ENCODE measurements at places on chromosomes 6 and 20. TPM values are rescaled to one million over a fixed set of nuclear protein-coding genes. Genes with fewer than 3 reads are reported as not detected.

Gene SNAP91
- total RNA-seq, result 2.0 TPM

Gene NFATC2
- total RNA-seq, result 3.7 TPM

Gene SH3BGRL2
- 8.1 TPM for total RNA-seq

Gene HSPA12B
- 5.9 TPM for total RNA-seq

Gene LY6G6F
- not detected for total RNA-seq

Gene FBXO5
- 7.1 TPM for total RNA-seq

Gene DEFB132
- total RNA-seq, result not detected

GRCh38 chr6:70033781-70034180 lies 167.4 kb downstream of the COL19A1 start:
- DNase-seq, result no peak

- DNase-seq, result no peak
These were observed 238.9 kb downstream of the ERMARD start for GRCh38 chr6:169990095-169991030.

DNA sequence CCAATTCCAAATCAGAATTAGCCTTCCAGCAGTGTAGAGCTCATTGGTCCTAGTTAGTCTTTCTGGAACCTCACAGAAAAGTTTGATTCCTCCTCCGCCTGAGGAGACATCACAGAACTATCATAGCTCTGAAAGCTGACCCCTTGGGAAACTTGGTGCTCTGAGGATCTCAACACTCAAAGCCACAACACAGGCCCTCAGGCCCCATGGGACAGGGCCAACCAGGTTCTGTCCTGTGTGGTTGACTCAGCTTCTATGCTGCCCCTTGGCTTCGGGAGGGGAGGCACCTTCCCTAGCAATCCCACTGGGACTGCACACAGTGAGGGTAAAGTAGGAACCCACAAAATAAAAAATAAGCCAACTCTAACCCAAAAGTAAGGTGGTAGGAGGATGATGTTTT lies 237.5 kb upstream of the ECI2 start:
- DNase-seq, result no peak

DNA sequence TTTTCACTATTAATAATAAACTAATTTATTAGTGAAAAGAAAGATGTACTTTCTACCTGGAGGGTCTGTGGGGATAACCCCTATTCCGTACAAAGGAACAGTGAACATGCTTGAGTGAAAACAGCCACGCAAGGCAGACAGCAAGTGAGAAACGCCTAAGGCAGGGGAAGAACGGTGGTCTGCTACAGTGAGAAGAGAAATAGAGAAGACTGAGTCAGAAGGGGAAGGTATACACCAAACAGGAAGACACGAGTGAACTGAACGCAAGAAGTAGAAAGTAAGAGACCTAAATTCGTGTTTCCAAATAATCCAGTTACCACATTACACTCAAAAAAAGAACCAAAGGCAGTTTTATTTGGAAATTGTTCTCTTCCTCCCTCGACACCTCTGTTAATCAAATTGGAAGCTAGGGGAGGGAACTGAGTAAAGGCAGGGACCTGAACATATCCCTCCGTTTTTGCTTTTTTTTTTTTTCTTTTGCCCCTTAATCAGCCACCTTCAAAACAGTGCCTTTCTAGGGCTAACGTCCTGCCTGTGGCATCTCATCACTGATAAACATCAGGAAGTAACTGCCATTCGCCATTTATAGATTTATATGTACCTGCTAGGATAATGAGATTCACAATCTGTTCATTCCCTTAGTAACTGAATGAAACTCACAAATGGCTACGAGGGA lies 48.9 kb downstream of the ATXN1 start:
- DNase-seq, result no peak

DNA sequence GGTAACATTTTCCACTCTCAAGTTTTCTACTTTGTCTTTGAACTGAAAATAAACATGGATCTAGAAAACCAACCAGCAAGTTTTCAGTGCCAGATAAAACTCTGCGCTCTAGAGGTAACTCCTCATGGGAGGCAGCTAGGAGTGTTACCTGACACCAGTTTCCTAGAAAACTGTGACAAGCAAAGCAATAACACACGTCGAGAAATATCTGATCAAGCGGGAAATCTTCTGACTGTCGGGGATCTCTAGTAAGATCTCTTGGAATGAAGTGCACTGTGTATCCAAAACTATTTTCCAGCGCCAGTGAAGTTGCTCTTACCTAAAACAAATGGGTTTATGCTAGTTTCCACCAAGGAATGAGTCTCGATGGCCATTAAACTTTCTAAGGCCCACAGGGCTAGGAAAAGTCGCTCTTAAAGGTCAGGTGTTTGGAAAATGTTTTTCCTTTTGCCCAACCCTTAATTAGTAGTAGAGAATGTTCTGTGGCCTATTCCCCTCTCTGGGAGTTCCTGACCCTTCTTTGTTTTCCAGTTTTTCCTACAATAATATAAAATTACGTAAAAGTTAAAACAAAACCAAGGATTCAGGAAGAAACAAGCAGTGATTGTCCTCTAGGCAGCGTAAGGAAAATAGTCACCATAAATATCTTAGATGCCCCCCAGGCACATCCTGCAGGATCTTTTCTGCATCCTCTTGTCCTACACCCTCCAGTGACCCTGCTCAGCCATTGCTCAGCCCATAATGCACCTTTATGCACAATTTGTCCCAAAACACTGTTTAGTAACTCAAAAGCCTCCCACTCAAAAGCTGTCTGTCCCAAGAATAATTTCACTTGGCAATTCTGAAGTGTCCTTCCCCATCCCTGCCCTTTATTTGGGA lies 137.7 kb upstream of the AKAP12 start:
- no peak for DNase-seq

GRCh38 chr6:162546905-162547304 lies 180.7 kb downstream of the PRKN start:
- no peak for DNase-seq

- no peak for DNase-seq
These were observed 8.9 kb downstream of the EHMT2 start for GRCh38 chr6:31888276-31889258.

- DNase-seq, result peak; percentile 39
These were observed 89.6 kb upstream of the NHSL1 start for GRCh38 chr6:138588805-138589434.

GRCh38 chr6:67361264-67361663 lies 1273.8 kb upstream of the ADGRB3 start:
- DNase-seq, result no peak

- no peak for DNase-seq
These were observed 6.6 kb upstream of the SLC16A10 start for GRCh38 chr6:111080698-111081097.

DNA sequence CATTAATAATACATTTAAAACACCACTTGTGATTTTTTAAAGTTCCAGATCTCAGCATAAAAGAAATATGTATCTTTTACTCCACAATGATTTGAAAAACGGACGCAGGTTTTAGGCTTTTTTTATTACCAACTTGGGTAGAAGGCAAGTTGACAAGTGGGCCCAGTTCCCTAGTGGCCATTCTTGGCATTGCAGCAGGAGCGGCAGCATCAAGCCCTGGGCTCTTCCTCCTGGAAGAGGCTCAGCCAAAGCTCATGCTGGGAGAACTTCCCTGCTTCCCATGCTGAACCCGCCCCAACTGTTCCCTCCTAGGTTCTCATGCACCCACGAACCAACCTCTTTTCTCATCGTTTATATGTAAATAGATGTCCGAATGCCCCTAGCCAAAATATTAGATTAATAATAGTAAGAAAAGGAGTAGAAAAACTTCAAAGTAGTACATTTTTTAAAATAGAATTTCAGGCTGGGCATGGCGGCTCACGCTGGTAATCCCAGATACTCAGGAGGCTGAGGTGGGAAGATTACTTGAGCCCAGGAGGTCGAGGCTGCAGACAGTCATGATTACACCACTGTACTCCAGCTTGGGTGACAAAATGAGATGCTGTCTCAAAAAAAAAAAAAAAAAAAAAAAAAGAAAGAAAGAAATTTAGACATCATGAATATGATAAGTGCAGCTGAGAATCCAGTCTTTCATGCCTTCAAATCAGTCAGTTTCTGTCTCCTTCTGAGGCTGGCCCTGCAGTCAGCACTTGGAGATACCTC lies 18.2 kb upstream of the MYB start:
- no peak for DNase-seq

- no peak for DNase-seq
These were observed 58.6 kb downstream of the SNAI1 start for GRCh38 chr20:50041246-50041873.

- DNase-seq, result no peak
These were observed 287.0 kb upstream of the RIMS1 start for GRCh38 chr6:71599359-71599758.

- peak; percentile 93 for DNase-seq
These were observed 30.0 kb upstream of the AKIRIN2 start for GRCh38 chr6:87731818-87732661.

DNA sequence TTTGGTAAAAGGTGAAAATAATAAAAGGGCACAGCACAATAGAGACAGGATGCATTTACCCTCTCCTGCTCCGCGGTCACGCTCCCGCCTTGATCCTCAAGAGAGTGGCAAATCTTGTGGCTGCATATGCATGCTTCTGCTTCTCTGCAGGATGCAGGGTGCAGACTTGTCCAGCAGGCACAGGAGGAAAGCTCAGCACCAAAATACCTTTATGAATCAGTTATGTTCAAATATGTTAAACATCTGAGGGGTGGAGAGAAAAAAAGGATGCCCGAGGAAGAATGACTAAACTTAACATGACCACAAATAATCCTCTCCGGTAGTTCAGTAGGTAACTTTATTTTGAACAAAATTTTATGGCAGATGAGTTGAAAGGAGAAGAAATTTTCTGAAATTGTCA lies 366.1 kb upstream of the SOX4 start:
- no peak for DNase-seq

- no peak for DNase-seq
These were observed 8.3 kb downstream of the PM20D2 start for GRCh38 chr6:89154131-89154530.

- no peak for DNase-seq
These were observed 96.0 kb downstream of the ADTRP start for GRCh38 chr6:11682561-11682975.

GRCh38 chr6:32045811-32046449 lies 7.7 kb downstream of the CYP21A2 start:
- DNase-seq, result peak; percentile 37

DNA sequence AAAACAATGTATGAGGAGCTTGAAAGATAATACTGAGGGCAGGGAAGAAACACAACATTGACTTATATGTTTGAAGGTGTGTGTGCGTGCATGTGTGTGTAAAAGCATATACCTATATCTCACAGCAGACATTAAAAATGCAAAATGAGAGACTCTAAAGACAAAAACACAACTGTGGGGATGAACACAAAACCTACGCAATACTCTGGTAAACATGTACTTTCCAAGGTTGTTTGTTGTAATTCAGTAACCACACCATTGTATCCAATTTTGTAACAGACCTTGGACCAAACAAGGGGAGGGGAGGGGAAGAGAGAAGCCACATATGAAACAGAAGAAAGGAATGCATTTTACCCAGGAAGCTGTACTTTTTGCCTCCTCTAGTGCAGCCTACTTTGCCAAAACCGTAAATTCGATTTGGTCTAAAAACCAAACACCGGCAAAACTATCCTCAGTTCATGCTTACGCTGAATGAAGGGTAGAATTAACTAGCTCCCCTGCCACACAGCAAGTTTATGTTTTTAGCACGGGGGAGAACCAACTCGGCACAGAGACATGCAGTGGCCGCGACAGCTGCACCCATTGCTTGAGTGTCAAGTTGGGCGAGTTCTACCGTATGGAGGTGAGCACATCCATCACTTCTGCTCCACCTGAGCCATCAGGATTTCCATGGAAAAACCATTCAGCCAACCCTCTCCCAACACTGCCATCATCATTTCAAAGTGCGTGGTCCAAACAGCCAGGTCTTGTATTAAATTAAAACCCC lies 50.0 kb downstream of the CNKSR3 start:
- no peak for DNase-seq

- DNase-seq, result no peak
These were observed 27.7 kb downstream of the ZBP1 start for GRCh38 chr20:57592263-57593092.

GRCh38 chr6:162211022-162211421 lies 516.5 kb downstream of the PRKN start:
- no peak for DNase-seq

GRCh38 chr6:16698997-16699868 lies 62.0 kb downstream of the ATXN1 start:
- DNase-seq, result no peak

DNA sequence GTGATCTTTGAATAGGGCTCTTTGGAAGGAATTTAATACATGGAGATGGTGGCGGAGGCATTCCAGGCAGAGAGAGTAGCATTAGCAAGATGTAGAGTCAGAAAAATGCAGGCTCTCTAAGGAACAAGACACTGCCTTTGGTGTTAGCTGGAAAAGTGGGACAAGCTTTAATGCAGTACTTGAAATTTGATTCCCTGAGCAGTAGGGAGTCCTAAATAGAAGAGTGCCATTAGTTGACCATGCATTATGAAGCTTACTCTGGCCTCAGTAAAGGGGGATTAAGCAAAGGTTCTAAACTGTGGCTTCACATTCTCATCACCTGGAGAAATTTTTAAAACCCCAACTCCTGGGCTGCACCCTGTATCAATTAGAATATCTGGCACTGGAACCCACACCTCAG lies 494.8 kb upstream of the SOX4 start:
- DNase-seq, result no peak

DNA sequence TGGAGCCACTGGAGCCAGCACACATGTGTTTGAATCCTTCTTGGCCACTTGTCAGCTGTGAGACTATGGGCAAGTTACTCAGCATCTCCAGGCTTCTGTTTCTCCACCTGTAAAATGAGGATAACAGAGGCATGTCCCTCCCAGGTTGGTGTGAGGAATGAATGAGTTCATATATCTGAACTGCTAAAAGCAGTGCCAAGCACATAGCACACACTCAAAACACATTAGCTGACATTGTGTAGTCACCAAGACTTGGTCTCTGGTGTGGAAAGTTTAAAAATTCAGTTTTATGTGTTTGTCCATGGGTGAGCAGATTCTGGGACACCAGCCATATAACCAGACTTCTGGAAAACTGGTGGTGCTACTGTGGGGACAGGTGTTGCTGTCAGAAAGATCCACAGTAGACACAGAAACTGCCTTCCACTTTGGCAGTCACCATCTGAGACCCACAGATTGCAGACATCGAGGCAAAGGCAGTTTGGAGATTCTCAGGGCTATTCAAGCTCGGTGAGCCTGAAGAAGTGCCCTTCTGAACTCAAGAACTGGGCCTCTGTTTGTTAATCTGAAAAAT lies 115.8 kb downstream of the MRPL14 start:
- DNase-seq, result no peak

DNA sequence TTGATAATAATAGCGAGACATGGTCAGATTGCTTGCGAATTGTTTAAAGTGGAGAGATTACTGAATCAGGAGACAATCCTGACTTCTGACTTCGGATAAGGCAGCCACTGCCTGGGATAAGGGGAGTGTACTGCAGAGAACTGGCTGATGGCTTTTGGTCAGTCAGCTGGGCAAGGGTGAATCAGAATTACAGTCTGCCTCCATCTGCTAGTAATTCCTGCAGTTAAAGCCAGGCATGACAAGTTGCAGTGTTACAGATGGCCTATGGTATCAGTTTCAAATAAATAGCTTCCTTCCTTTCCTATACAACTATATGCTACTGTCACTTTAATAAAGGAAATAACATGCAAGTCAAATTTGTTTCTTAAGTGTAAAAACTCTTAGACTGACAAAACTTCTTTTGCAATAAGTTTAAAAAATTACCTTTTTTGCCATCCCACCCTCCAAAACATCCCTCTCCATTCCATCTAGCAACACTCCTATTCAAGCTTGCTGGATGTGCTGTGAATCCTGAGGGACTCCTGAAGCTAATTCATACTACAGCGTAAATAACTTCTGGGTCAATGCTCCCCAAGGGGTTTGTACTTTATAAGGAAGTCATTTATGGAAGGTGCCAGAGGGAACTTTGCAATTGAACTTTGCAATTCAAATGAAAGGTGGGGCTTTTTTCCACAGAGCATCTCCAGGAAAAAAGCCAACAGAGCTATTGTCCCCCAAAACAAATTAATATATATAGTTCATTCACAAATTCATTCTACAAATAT lies 245.2 kb downstream of the ADGRB3 start:
- DNase-seq, result no peak

Measured in ovary (tissue), 10 donors.